ENCODE measurements at places on chromosomes 12 and 14.

GRCh38 chr14:70407621-70408020, 9.3 kb downstream of the SYNJ2BP start:
- DNase-seq = no peak

GRCh38 chr12:125996443-125996842, 931.2 kb downstream of the AACS start:
- no peak for DNase-seq

GRCh38 chr12:45725631-45726602, 3.6 kb upstream of the ARID2 start:
- peak; percentile 86 for DNase-seq

GRCh38 chr12:87152841-87153528, 876.2 kb downstream of the C12orf50 start:
- DNase-seq = no peak

DNA sequence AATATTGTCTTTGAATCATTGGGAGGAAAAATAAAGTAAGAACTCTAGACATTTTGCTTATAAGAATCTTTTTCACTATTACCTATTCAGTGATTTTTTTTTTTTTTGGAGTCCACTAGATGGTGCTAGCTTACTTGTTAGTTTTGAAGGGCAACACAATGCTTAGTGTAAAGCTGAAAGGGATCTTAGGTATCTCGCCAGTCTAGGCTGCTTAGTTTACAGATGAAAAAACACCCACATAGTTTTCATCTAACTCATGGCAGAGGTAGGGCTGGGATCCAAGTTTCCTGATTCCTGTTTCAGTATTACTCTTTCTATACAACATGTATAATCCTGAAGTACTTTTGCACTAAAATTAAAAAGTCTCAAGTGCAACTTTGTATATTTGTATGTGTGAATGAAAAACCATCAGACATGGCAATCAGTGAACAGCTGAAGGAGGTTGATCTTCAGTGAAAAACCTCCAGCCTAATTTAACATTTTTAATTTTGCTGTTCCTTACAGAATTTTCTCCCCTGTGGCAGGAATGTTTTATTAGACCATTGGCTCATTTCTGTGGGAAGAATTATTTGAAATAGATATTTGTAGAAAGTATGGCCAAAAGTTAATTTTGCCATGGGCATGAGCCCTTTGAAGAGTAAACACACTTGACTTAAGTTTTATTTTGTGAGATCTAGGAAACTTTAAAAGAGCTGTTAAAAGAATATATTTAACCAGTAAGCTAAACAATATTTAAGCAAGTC, 40.7 kb downstream of the LRRIQ1 start:
- peak; percentile 13 for DNase-seq

GRCh38 chr12:119319638-119320037, 14.9 kb upstream of the CCDC60 start:
- DNase-seq = no peak

DNA sequence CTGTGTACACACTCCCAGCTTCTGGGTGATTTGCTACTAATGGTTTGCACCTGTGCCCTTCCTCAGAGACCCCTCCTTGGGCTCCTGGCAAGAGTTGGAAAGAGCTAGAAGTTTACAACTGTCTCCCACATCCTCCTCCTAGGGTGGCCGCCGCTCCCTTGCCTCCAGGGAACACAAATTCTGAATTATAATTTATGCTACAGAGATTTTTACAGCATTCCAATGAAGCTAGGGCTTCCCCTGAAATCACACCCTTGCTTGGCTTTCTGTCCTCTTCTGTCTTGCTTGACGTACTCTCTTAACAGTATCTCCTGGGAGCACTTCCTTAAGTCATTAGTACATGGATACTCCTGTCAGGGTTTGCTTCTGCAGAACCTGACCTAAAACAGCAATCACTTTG, 180.2 kb downstream of the KCNA5 start:
- DNase-seq = no peak

DNA sequence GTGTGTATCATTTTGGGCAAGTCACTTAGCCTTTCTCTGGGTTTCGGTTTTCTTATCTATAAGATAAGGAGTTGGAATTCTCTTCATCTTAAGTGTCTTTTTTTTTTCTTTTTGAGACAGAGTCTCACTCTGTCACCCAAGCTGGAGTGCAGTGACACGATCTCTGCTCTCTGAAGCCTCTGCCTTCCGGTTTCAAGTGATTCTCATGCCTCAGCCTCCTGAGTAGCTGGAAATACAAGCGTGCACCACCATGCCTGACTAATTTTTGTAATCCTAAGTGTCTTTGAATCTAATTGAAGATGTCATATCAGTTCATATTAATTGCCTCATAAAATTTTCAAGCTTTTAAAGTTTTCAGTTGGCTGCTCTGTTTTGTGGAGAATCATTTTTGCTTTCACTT, 4.0 kb downstream of the SRGAP1 start:
- DNase-seq = no peak

GRCh38 chr12:24404086-24404815, 454.8 kb upstream of the SOX5 start:
- DNase-seq = no peak

GRCh38 chr14:40394634-40395340, 962.6 kb upstream of the FBXO33 start:
- DNase-seq = no peak

GRCh38 chr12:6852651-6853354, 853 bp downstream of the USP5 start:
- DNase-seq = peak; percentile 95

- DNase-seq = no peak
These were observed 11.8 kb downstream of the HNRNPC start for GRCh38 chr14:21257394-21257909.

DNA sequence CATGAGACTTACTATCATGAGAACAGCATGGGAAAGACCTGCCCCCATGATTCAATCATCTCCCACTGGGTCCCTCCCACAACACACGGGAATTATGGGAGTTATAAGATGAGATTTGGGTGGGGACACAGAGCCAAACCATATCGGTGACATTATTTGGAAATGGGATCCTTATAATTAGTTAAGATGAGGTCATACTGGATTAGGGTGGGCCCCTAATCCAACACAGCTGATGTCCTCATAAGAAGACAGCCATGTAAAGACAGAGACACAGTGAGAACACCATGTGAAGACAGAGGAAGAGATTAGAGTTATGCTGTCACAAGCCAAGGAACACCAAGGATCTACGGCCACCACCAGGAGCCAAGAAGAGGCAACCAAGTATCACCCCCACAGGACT, 161.7 kb downstream of the SPTSSA start:
- no peak for DNase-seq

DNA sequence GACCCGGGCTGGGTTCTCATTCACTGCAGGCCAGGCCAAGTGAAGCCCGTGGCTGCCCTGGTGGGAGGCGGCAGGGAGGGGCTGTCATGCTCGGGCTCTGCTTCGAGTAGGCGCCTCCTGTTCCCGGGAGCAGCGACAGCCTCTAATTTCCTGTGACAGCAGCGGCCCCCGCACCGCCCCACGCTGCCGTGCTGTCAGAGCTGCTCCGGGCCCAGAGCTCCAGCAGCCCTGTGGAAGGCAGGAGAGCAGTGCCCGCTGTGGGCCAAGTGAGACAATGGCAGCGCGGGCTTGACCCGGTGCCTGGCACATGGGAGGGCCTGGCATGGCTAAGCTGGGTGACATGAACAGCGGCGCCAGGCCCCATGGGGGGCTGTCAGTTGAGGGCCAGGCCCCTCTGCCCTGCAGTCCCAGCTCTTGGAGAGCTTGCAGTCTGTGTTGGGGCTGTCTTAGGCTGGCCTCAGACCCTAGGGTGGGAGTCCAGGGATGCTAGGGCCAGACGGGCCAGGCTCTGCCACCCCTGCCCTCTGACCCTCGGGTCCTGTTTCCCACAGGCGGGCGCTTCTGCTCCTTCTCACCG, 5.1 kb downstream of the TRMT61A start:
- DNase-seq = no peak

DNA sequence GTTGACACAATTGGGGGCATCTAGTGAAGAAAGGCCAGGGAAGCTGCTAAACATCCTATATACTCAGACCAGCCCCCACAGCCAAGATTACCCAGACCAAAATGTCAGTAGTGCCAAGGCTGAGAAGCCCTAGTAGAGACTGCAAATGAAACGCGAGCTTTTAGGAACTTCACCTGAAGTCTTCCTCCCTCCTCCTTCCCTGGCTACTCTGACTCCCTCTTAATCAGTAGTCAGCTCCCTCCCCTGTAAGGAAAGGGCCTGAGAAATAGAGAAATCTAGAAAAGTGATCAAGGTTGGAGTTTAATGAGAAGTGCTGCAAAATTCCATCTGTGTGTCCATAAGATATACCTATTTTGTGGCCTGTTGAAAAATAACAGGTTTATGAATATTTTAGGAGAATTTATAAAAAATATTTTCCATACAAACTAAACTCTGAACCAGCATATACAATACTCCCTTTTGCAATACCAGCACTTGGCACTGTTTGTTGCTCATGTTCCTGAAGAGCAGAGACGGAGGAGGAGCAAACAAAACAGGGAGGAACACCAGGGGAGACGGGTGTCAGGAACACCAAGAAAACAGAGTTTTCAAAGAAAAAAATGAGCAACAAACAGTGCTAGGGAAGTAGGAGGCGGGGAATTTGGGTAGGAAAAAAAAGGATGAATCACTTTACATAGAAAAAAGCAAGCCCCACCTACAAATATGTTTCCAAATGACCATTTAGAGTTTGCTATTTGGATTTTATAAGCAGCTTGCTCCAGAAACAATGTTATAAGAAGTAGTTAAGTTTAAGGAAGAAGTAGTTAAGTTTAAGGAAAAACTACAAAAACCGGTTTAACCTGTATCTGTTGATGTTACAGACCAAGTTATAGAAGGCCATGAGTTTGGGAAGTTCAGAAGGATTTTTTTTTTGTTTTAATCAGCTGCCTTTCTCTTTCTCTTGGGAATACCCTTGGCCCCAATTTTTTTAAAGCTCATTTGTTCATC, 282.1 kb upstream of the GRIP1 start:
- no peak for DNase-seq

GRCh38 chr12:89389755-89390661, 37.7 kb upstream of the DUSP6 start:
- no peak for DNase-seq

DNA sequence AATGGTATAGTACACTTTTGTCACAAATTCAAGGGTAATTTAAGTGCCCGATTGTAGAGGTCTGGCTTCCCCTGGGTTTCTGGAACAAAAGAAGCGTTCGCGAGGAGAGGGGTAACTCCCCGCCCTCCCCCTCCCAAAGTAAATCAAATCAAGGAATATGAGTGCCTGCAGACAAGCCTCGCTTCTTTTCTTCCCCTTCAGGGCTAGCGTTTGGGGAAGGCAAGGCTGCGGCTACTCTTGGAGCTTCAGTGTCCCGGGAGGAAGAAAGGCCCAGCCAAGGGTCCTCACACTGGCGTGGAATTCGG, 456 bp upstream of the TMPO start:
- DNase-seq = no peak

DNA sequence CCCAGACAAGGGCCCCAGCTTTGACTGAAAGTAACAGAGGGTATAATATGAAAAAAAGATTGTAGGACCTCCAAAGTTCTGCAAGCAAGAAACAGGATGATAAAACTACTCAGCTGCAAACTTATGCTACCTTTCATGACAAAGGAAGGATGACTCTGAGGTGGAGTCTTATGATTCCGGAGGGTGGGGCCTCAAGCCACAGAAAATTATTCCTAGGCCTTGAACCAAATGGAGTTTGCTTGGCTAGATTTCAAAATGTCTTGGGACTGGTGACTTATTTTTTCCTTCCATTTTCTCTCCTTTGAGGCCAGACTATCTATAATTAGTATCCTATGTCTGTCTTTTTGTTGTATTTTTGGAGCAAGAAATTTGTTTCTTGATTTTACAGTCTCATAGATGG, 336.4 kb downstream of the LRIG3 start:
- no peak for DNase-seq

DNA sequence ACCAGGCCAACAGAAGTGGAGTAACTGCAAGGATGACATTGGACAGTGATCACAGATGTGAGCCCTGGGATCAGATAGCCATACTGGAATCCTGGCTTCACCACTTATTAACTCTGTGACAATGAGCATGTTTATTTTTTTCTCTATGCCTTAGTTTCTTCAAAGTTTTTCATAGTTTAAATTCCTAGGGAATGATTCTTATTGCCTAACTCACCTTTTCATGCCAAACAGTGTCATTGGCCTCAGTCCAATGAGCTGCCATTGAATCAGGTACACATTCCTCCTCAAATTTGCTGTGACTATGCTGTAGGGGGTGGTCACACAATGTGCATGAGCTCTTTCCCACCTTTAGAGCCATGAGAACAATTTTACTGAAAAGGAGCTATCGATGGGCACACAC, 342.3 kb downstream of the SYT1 start:
- no peak for DNase-seq

DNA sequence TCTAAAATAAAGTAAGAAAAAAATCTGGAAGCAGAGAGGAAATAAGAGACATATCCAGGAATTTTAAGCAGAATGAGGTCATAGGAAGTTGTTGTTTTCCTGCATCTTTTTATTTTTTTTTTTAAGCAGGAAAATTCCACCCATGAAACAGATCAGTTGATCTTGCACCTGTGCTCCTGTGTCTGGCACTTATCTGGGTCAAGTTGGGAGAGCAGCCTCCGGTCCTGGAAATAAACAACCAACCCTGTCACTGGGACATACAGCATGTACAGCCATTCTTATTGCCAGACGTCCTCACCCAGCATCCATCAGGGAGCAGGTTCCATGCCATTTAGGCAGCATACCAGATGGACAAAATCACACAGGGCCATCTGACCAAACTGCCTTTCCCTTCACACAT, 266.0 kb upstream of the BTG1 start:
- DNase-seq = no peak

- DNase-seq = peak; percentile 21
These were observed 74.7 kb downstream of the NOC4L start for GRCh38 chr12:132218915-132219314.

DNA sequence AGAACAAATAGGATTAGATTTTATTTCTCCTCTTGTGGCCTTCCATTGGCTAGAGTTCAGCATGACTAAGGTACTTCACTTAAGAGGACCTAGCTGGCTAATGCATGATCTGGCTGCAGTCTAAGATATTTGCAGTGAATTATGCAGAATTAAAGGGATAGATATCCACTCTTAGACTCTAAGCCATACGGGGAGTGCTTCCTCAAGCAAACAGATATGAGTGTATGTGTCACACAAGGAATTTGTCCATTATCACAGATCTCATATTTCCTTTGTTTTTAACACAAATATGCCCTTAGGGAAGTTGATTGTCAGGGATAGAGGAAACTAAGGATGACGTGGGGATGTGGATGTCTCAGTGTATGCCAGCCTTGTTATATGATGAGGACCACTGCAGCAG, 88.1 kb upstream of the DHRS4 start:
- DNase-seq = no peak

DNA sequence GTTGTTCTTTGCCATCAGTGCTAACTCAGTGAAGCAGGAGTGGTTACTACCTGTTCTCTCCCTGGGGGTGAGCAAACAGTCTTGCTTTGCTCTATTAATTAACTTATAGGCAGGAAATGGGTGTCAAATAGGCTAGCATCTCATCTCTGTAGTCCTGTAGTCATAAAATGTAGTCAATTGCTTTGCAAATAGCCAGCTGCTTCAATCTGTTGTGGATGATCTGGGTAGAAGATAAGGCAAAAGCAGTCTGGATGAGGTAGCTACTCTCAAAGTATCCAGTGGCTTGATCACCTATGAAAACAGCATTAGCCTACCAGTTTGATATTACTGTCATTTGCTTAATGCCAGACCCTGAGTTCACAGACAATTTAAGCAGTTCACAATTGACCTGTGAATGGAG, 369.0 kb upstream of the TMTC1 start:
- no peak for DNase-seq

All from erythroblast (primary cell).